ENCODE measurements at places on chromosomes 7 and 10.

DNA sequence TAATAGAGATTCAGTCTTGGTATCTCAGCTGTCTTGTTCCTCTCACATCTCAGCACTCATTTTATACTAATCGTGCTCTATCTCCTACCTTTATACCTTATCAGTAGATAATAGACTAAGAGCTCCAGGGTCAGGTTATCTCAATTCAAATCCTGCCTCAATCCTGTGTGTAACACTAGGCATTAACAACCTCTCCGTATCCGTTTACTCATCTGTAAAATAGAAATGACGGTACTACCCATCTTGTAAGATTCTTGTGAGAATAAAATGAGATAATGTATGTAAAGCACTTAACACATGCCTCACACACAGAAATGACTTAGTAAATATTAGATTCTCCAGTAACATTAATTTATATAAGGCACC is 622 bp upstream of the P4HA1 start:
- no peak for DNase-seq
- H3K27ac ChIP-seq, result peak overlapping the region; percentile 67
- peak overlapping the region; percentile 93 for H3K4me3 ChIP-seq
- no peaks in the 10 kb centered on the region for H3K27me3 ChIP-seq

DNA sequence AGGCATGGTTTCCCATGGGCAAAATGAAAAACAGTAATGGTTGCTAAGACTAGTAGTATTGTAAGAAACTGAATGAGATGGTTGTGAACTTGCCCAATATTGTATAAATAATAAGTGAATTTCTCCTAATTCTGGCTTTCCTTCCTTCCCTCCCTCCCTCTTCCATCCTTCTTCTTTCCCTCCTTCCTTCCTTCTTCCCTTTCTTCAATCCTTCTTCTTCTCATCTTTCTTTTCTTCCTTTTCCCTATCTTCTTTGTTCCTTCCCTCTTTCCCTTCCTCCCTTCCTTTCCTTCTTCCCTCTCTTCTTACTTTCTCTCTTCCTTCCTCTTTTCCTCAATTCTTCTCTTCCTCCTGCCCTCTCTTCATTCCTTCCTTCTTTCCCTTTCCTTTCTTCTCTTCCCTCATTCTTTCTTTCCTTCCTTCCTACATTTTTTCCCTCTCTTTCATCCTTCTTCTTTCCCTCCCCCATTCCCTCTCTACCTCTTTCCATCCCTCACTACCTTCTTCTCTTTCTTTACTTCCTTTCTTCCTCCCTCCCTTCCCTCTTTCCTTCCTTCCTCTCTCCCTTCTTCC is 4.1 kb upstream of the VWC2 start:
- H3K4me1 ChIP-seq, result no peaks in the 10 kb centered on the region
- peaks cover 7% of the 10 kb centered on the region for H3K27me3 ChIP-seq
- H3K27ac ChIP-seq, result no peak overlapping the region
- H3K4me3 ChIP-seq, result no peak overlapping the region
- no peaks in the 10 kb centered on the region for H3K36me3 ChIP-seq
- no peak for DNase-seq

- no peak overlapping the region for H3K4me3 ChIP-seq
- no peaks in the 10 kb centered on the region for H3K36me3 ChIP-seq
- H3K4me1 ChIP-seq, result no peaks in the 10 kb centered on the region
- no peak for DNase-seq
Measured at GRCh38 chr10:117352724-117353123, 22.5 kb downstream of the PDZD8 start.

DNA sequence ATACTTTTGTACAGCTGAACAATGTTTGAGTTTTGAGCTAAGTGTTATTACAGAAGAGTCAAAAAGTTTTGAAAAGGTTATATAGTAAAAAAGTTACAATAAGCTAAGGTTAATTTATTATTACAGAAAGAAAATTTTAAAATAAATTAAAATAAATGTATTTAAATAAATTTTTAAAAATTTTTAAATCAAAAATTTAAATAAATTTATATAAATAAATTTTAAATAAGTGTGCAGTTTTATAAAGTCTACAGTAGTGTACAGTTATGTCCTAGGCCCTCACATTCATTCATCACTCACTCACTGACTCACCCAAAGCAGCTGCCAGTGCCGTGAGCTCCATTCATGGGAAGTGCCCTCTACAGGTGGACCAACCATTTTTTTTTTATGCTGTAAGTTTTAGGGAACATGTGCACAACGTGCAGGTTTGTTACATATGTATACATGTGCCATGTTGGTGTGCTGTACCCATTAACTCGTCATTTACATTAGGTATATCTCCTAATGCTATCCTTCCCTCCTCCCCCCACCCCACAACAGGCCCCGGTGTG is 462.9 kb upstream of the ZMIZ1 start:
- no peak overlapping the region for H3K27ac ChIP-seq
- DNase-seq, result no peak
- no peaks in the 10 kb centered on the region for H3K4me1 ChIP-seq
- H3K36me3 ChIP-seq, result no peaks in the 10 kb centered on the region
- H3K4me3 ChIP-seq, result no peak overlapping the region
- no peaks in the 10 kb centered on the region for H3K27me3 ChIP-seq

DNA sequence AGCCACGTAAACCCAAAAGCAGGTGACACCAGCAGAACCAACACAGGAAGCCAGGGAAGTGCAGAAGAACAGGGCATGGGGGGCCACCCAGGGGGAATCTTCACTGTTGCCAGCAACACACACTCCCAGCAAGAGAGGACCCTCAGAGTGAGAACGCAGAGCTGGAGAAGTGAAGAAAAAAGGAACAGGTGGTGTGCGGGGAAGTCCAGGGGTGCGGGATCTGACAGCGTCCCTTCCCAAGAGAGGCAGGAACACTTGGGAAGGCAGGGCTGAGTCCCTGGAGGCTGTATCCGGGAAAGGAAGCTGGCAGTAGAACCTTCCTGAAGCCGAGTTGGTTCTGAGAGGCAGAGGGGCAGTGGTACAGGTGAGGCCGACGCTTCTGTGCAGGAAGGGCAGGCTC is 27.7 kb downstream of the AGAP4 start:
- H3K27ac ChIP-seq, result no peak overlapping the region
- no peak for DNase-seq
- H3K27me3 ChIP-seq, result no peaks in the 10 kb centered on the region
- H3K36me3 ChIP-seq, result no peaks in the 10 kb centered on the region
- H3K4me3 ChIP-seq, result no peak overlapping the region

DNA sequence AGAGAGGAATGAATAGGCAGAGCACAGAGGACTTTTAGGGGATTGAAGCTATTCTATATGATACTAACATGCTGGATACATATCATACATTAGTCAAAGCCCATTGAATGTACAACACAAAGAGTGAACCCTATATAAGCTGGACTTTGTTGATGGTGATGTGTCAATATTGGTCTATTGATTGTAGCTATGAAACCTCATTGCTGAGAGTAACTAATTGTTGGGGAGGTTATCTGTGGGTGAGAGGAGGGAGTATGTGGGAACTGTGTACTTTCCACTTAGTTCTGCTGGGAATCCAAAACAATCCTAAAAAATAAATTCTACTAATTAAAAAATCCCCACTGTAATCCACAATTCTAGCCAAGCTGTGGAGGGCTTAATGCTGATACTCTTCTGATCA is 22.0 kb upstream of the CYP2C9 start:
- DNase-seq, result no peak
- H3K27me3 ChIP-seq, result no peaks in the 10 kb centered on the region
- H3K27ac ChIP-seq, result no peak overlapping the region

- H3K27ac ChIP-seq, result no peak overlapping the region
- no peaks in the 10 kb centered on the region for H3K27me3 ChIP-seq
- H3K4me1 ChIP-seq, result no peaks in the 10 kb centered on the region
Measured at GRCh38 chr10:63504145-63504881, 16.9 kb upstream of the REEP3 start.

DNA sequence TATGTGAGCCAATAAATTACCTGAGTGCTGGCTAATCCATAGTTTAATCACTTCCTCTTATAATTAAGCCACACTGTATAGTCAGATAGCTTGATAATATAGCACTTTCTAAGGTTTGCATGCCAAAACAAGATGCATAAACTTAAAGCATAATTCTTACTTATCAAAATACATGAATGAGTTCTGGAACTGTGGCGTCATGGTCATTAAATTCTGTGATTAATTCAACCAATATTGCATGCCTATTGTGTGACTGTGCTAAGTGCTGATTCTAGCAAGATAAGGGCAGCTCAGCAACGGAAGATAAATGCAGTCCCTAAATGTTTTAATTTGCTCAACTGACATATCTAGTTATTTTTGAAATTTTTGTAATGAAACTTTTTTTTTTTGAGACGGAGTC is 29.7 kb downstream of the HOXA1 start:
- no peaks in the 10 kb centered on the region for H3K27me3 ChIP-seq
- no peaks in the 10 kb centered on the region for H3K4me1 ChIP-seq
- H3K36me3 ChIP-seq, result no peaks in the 10 kb centered on the region
- H3K27ac ChIP-seq, result no peak overlapping the region

DNA sequence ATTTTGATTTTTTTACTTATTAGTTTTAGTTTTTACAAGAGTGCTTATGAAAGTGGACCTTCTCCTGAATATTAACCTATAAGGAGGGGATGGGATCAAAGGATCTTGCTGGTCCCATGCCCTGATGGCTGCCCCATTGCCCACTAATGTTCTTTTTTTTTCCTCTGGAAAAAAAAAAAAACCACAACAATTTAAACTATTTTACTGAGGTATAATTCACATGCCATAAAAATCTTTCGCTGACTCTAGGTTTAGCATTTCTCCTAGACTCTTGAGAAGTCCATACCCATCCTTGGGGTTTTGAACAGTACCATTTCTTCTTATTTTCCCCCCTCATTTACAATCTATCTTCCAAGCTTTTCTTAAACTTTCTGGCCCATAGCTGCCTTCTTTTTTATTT is 481.8 kb downstream of the TFEC start:
- no peak overlapping the region for H3K27ac ChIP-seq
- H3K4me3 ChIP-seq, result no peak overlapping the region
- peak; percentile 27 for DNase-seq
- H3K4me1 ChIP-seq, result peaks cover 4% of the 10 kb centered on the region
- no peaks in the 10 kb centered on the region for H3K36me3 ChIP-seq

DNA sequence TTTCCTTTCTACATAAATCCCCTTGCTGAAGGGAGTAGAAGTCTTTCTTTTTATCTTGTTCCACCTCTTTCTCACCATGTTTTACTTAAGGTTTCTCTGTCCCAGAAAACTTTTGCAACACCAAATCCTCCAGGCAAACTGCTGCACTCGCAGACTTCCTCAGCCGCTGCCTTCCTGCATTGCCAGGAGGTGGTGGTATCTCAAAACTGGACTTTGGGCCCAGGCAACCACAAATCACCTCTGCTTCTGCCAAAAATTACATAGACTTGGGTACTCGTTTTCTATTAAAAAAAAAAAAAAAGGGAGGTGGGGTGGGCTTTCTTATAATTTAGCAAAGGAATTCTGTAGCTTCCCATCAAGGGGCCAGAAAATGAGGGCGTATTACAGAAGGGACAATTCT is 14.7 kb downstream of the INA start:
- peaks cover 2% of the 10 kb centered on the region for H3K4me1 ChIP-seq
- no peak overlapping the region for H3K27ac ChIP-seq
- no peak overlapping the region for H3K4me3 ChIP-seq
- no peak for DNase-seq
- no peaks in the 10 kb centered on the region for H3K36me3 ChIP-seq

DNA sequence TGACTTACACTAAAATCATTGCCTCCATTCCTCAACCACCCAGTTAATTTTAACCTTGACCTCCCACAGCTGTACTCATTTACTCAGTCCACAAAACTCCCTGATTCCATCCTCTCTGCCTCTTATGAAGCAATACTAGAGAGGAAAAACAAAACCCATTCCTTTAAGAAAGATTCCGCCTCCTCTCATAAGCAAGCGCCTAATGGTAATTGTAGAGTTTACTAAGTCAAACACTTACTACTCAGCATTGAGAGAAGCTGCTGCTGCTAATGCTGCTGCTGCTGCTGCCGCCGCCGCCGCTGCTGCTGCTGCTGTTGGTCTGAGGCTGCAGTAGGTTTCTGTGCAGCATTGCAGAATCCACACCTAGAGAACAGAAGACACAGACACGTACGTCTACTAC is 2.1 kb upstream of the ADD3 start:
- H3K36me3 ChIP-seq, result no peaks in the 10 kb centered on the region
- peak overlapping the region; percentile 83 for H3K4me3 ChIP-seq
- peaks cover 4% of the 10 kb centered on the region for H3K4me1 ChIP-seq
- H3K27me3 ChIP-seq, result no peaks in the 10 kb centered on the region

GRCh38 chr7:41744161-41744560 is 41.3 kb upstream of the INHBA start:
- H3K27ac ChIP-seq, result no peak overlapping the region
- DNase-seq, result no peak
- H3K4me1 ChIP-seq, result no peaks in the 10 kb centered on the region
- H3K36me3 ChIP-seq, result no peaks in the 10 kb centered on the region

GRCh38 chr7:80183900-80184685 is 49.5 kb downstream of the GNAI1 start:
- peak; percentile 13 for DNase-seq
- H3K4me3 ChIP-seq, result no peak overlapping the region
- peaks cover 5% of the 10 kb centered on the region for H3K4me1 ChIP-seq
- no peaks in the 10 kb centered on the region for H3K36me3 ChIP-seq
- H3K27ac ChIP-seq, result no peak overlapping the region

GRCh38 chr10:132510174-132510611 is 27.4 kb upstream of the INPP5A start:
- H3K4me1 ChIP-seq, result peaks cover 4% of the 10 kb centered on the region
- H3K36me3 ChIP-seq, result no peaks in the 10 kb centered on the region
- no peak for DNase-seq
- H3K4me3 ChIP-seq, result no peak overlapping the region
- H3K27ac ChIP-seq, result no peak overlapping the region
- no peaks in the 10 kb centered on the region for H3K27me3 ChIP-seq

DNA sequence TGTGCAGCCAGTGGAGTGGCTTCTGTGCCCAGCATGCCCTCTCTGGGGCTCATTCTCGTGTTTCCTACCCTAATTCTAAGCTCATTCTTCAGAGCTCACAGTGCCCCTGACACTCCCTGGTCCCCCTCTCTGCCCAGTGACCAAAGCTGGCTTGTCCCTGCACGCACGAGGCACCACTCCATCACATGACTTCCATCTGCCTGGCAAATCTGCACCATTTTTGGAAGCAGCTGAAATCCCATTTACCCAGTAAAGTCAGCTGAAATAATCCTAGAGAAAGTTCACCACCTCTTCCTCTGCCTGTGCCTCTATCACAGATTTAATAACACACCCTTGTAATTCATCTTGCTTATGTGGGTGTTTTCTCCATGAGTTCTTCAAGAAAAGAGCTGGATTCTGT is 616.9 kb downstream of the PTPRN2 start:
- H3K4me1 ChIP-seq, result no peaks in the 10 kb centered on the region
- H3K27ac ChIP-seq, result no peak overlapping the region
- H3K36me3 ChIP-seq, result no peaks in the 10 kb centered on the region
- H3K4me3 ChIP-seq, result no peak overlapping the region

DNA sequence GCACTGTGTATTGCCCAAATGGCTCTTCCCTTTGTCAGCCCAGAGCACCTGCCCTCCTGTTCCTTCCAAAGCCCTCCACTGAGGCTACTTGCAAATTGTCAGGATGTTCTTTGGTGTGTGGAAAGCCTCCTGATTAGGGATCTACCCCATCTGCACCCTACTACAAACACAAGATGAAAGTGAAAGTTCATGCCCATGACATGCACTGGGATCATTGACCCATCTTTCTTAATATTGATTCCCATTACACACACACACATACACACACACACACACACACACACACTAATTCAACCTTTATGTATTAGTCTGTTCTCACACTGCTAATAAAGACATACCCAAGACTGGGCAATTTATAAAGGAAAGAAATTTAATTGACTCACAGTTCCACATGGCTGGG is 213.7 kb upstream of the IGFBP3 start:
- no peak overlapping the region for H3K27ac ChIP-seq
- no peaks in the 10 kb centered on the region for H3K36me3 ChIP-seq
- no peak overlapping the region for H3K4me3 ChIP-seq
- H3K4me1 ChIP-seq, result no peaks in the 10 kb centered on the region
- DNase-seq, result no peak
- H3K27me3 ChIP-seq, result no peaks in the 10 kb centered on the region

Measured in fibroblast of lung (primary cell).